ENCODE measurements at places on chromosomes 3 and 15.

- no peak for ATAC-seq
Observed at GRCh38 chr3:13332158-13332557, 88.0 kb downstream of the NUP210 start.

GRCh38 chr3:62965311-62965710 is 90.1 kb upstream of the CADPS start:
- no peak for ATAC-seq

DNA sequence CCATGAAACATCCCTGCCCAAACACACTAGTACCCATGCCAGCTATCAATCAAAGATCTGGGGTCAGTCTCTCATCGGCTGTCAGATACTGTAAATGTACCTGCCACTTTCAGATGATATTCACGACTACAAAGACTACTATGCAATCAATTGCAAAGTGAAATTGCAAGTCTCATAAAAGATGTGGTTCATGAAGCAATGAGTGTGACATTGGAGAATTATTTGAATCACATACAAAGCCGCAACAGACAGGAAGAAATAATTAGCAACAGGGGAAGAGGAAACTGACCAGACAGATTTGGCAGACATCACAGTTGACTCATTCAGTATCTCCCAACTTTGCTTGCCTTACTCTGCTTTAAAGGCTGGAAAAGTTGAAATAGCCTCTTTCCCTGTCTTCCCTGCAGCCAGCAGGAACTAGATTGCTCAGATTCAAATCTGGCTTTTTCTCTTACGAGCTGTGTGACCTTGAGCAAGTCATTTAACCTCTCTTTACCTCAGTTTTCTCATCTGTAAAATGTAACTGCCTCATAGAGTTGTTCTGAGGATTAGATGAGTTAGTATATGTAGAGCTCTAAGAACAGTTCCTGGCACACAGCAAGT is 95.7 kb upstream of the C3orf80 start:
- peak; percentile 51 for ATAC-seq

DNA sequence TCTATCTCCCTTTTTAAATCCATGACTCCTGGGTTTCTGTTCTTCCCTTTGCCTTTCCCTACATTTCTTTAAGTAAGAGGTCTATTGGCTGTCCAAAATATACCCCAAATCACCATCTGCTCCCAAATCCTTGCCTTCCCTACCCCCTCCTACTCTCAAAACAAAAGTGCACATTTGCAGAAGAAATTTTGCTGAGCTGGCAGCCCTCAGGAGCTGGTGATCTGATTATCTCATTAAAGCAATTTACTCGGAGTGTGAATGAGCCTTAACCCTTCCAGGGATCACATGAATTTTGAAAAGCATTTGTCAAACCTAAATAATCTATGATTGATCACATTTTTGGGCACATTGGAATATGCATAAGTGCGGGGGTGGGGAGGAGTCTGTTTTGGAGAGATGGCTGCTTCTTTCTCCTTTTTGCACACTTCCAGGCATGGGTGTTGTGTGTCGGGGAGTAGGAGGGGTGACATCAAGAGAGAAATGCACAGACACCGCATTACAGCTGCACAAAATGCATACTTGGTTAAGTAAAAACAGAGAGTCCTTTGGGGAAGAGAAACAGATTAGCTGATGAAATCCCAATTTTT is 892.6 kb downstream of the TUSC7 start:
- ATAC-seq, result no peak

GRCh38 chr15:38758043-38758442 is 193.4 kb upstream of the RASGRP1 start:
- no peak for ATAC-seq

- ATAC-seq, result peak; percentile 84
Observed at GRCh38 chr3:141454906-141455602, 31.8 kb upstream of the RASA2 start.

- ATAC-seq, result peak; percentile 38
Observed at GRCh38 chr3:184345317-184346144, 8.1 kb downstream of the FAM131A start.

- no peak for ATAC-seq
Observed at GRCh38 chr3:194404365-194405140, 5.5 kb upstream of the GP5 start.

- ATAC-seq, result no peak
Observed at GRCh38 chr3:187044867-187045552, 94.3 kb downstream of the RPL39L start.

DNA sequence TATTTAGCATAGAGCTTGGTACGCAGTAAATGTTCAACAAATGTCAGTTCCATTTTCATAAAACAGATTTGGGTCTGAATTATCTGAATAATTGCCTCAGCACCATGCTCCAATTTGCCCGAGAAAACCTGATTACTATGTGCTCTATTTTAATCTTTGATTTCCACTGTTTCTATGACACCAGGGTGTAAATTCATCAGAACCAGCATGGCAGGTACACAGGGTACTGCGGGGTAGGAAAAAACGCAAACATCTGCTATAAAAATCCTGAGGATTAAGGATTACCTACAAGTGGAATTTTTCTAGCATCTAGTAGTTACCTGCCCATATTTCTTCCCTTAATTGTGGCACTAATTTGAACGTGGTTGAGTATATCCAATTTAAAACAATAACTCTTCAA is 70.3 kb downstream of the RAD18 start:
- ATAC-seq, result no peak

DNA sequence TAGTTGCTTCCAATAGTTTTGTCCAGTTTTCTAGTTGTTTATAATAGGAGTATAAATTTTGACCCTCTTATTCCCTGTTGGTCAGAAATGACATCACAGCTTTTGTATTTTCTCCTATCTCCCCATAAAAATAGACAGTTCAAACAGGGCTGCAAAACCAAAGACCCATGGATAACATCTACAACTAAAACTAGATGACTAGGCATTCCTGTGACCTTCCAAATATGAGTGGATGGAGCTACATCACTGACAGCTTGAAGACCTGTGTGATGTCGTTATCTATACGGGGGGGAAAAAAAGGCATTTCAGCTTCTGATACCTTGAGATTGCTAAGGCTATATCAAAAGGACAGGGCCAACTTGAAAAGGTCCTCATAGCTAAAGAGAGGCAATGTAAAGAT is 84.6 kb downstream of the REC114 start:
- ATAC-seq, result no peak

DNA sequence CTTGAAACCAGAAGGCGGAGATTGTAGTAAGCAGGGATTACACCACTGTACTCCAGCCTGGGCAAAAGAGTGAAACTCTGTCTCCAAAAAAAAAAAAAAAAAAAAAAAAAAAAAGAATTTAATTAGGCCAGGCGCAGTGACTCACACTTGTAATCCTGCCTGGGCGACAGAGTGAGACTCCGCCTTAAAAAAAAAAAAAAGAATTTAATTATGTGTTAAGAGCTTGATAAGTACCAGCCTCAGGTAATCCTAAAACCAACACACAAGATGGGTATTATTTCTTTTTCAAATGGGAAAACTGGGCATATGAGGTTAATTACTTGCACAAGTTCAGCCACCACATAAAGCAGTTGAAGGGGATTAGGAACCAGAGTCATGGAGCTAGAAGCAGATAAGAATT is 49.0 kb downstream of the PBRM1 start:
- no peak for ATAC-seq

- no peak for ATAC-seq
Observed at GRCh38 chr15:91912336-91912735, 58.8 kb downstream of the SLCO3A1 start.
